M059J (cell line): ENCODE measurements at places on chromosomes 12 and 14. TPM values are rescaled to one million over a fixed set of nuclear protein-coding genes. Genes with fewer than 3 reads are reported as not detected.

GPX2 gene
- not detected in 2 replicates for total RNA-seq

BTG1 gene
- total RNA-seq, result 10.2 and 14.4 TPM in 2 replicates

GRCh38 chr12:108831309-108831991 is 25.9 kb downstream of the SSH1 start:
- DNase-seq, result no peak

DNA sequence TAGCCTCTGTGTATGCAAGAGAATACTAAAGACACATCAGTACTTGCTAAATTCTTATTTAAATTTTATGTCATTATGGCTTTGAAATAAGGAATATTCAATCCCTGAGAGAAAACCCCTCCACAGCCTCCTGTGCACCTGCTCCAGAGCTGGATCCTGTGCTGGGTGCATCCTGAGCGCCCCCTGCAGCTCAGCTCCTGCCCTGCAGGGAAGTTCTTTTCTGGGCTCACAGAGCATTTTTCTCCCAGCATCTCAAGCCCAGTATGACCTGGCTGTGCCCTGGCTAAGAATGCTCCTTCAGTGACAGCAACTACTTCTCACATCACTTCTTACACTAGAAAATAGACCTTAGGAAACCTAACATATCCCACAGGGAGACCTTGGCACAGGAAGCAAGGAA is 1211.7 kb downstream of the TMEM121 start:
- no peak for DNase-seq

DNA sequence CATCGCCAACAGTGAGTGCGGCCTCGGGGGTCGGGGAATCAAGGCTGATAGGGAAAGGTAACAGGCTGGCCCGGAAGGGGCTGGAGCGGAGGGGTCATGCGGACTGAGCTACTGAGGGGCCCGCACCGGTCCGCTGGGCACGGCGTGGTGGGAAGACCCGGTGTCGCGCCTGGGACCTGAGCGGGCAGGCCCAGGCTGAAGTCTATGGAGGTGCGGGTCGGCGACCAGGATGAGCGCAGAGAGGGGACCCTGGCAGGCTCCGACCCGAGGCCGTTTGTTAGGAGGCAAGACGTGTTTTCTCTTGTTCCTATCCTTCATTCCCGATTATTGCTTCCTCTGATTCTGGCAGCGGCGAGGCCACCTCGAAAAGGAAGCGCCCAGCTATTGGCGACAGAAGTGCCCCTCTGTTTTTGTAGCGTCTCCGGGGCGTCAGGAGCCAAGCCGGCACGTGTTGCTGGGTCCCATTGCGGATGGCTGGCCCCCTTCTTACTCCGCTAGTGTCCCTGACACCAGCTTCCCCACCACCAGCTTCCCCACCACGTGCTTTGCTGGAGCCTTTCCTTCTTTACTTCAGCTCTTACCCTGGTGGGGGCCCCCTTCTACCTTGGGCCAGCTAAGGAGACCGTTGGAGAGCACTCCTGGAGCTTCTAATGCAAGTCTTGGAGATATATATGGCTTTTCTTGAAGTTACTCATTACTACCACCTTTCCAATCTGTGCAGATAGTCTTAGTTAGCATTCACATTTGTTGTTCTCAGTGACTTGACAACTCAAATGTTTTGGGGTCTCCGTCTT is 653 bp downstream of the PA2G4 start:
- no peak for DNase-seq
